ENCODE measurements at places on chromosomes 13 and 19.

DNA sequence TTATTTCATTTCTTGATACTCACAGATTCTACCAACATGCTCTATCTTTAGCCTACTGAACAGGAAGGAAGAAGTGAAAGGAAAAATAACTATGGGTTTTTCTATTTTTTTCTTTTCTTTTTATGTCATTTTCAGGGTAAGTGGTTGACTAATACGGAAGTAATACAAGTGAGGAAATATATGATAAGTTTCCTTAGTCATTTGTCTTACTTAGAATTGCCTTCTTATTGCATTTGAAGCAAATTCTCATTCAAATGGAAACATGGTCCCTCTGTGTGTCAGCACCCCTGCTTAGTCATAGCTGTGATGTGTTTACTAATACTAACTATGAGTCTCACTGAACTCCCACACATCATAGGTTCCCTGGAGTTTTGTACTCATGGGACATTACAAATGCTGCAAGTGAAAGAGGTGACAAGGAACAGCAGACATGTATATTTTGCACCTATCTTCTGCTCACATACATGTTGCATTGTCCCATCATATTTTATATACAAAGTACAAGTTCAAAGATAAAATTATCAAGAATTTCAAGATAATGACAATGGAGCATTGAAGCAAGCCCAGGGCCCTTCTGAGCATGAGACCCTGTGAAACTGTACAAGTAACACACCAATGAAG, 60.1 kb downstream of the DCT start:
- DNase-seq, result no peak

DNA sequence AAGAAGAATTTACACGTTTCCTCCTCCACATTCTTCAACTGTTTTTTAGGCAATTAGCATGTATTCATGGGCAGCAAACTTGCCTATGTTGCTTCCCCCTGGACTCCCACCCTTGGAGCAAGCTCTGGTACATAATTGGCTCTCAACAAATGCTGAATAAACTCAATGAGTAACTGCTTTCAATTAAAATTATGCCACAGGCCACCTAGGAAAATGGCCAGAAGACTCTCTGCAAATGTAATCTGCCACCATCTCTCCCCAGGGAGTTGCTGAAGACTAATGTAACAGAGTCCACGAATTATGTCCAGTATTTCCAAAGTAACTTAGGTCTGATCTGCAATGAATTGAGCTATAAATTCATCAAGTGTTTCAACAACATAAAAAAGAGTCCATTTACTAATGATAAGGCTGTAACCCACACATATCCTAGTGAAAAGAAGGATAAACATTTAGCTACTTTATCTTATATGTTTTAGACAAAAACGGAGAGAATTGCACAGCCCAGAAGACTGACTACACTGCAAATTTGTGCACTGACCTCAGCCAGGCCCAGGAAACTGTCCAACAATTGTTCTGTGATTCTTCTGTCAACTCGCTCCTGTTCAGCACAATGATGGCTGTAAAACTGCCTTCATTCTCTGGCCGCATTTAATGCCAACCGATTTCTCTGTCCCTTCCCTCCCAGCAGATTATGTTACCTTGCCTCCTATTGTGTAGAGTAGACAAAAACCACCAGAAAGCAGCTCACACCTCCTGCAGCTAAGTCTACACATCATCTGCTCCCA, 808.6 kb upstream of the ARGLU1 start:
- no peak for DNase-seq

DNA sequence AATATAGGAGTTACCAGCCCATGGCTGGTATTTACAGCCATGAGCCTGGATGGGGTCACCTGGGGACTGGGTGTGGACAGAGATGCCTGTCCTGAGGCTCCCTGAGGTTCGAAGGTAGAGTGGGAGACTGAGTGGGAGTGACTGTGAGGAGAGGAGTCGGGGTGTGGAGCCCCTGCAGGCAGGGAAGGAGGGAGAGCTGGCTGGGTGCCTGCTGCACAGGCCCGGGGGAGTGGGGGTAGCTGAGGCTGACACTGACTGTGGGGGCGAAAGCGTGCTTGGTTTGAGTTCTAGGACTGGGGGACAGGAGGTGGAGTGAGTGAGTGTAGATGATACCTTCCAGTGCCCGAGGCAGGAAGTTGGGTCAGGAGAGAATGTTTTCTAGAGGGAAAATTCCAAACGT, 7.1 kb downstream of the RAB11B start:
- no peak for DNase-seq

DNA sequence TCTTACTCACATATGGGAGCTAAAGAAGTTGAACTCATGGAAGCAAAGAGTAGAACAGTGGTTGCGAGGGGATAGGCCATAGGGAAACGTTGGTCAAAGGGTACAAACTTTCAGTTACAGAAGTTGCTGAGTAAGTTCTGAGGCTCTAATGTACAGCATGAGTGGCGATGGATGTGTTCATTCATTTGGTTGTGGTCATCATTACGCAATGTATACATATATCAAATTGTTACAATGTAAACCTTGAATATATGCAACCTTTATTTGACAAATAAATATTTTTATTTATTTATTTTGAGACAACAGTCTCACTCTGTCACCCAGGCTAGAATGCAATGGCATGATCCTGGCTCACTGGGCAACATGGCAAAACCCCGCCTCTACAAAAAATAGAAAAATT, 38.7 kb downstream of the ZIC5 start:
- no peak for DNase-seq

DNA sequence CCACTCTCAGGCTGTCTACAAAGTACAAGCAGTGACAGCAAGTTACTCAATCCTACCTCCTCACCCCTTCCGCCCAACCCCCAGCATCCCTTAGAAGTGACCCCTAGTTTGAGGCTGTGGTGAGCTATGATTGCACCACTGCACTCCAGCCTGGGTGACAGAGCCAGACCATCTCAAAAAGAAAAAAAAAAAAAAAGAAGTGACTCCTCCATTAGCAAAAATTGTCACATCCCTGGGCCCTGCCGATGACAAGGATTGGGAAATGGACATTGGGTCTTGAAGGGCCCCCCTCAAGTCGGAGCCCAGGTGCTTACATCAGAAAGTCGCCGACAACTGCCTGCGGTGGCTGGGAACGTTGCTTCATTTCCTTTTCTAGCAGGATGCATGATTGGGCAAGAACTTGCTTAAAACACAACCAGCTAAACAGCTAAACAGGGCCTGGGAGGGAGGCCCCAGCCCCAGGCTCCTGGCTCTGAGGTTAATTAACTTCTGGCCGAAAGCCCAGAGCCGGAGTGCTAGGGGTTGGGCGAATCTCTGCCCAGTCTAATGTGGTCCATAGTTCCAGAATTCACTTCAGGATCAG, 15.3 kb downstream of the RAB3D start:
- no peak for DNase-seq

GRCh38 chr19:33292595-33293254, 9.6 kb downstream of the CEBPA start:
- DNase-seq, result no peak

DNA sequence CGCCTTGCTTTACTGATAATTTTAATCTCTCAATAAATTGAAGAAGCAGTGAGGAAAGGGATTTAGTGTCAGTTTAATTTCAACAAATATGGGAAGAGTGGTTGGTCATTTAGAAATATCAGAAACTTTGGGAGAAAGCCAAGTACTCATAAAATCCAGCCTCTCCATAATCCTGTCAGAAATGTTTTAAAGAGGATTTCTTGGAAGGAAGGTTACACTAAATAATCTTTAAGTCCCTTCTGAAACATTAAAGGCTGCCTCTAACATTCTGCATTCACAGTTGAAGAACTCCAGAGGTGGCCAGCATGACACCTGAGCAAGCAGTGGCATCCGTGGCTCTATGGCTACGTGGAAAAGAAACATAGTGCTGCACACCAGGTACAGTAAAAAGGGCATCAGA, 378.5 kb downstream of the ENOX1 start:
- DNase-seq, result no peak

- DNase-seq, result no peak
Measured at GRCh38 chr13:21322327-21322965, 136.7 kb downstream of the ZDHHC20 start.
